ENCODE measurements at places on chromosomes 11 and 22.

- DNase-seq = no peak
These were observed 64.4 kb downstream of the SGSM3 start for GRCh38 chr22:40434745-40435144.

GRCh38 chr11:128666397-128666796 lies 27.5 kb upstream of the FLI1 start:
- DNase-seq = peak; percentile 55

GRCh38 chr11:12640926-12641849 lies 33.0 kb upstream of the TEAD1 start:
- DNase-seq = no peak

- DNase-seq = peak; percentile 57
These were observed 506 bp downstream of the MCM5 start for GRCh38 chr22:35400501-35400790.

DNA sequence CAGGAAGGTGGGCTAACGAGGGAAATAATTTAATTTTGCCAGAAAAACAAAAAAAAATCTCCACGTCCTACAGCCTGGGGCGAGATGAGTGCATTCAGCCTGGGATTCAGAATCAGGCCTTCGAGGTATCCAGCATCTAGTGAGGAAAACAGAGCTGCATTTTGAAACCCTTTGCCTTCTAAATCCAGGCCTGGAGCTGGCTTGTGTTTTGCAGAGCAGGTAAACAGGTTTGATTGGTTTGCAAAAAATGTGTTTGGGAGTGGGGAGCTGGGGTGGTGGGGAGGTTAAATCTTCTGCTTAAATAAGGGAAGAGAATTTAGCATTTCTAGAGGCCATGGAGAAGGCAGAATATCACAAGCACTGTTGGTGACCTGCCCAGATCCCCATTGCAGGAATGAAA lies 29.7 kb upstream of the RASD2 start:
- no peak for DNase-seq

DNA sequence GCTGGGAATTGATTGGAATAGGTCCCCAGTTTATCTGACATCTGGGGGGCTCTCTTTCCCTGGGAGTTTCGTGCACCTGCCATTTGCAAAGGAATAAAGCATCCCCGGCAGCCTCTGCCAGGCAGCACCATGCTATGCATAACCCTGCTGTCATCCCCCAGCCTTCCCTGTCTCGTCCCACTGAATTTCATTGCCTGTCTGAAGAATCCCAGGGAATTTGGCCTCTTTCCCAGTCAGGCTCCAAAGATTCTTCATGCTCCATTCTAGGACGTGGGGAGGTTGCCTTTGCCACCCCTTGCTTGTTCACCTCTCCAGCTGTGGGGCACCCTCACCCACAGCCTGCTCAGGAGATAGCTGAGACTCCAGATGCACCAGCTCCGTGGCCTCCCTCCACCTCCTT lies 195.1 kb upstream of the TBCEL start:
- DNase-seq = no peak

DNA sequence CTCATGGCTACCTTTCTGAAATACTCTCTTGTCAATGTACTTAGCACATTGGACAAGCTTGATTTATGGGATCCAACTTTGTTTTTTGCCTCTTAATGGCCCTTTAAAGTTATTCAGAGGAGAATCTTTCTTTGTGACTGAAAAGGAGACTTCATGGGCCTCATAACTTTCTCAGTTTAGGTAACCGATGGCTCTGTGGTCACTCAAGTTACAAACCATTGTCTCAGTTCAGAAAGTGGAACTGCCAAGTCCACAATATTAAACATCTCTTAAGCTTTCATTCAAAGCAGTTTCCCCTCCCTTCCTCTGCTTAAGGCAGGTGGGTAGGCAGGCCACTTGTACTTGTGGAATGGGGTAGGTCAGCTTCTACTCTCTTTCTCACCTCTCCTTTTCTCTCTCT lies 12.3 kb upstream of the ARL14EP start:
- DNase-seq = no peak

GRCh38 chr11:45777127-45777969 lies 27.6 kb upstream of the SLC35C1 start:
- peak; percentile 12 for DNase-seq

DNA sequence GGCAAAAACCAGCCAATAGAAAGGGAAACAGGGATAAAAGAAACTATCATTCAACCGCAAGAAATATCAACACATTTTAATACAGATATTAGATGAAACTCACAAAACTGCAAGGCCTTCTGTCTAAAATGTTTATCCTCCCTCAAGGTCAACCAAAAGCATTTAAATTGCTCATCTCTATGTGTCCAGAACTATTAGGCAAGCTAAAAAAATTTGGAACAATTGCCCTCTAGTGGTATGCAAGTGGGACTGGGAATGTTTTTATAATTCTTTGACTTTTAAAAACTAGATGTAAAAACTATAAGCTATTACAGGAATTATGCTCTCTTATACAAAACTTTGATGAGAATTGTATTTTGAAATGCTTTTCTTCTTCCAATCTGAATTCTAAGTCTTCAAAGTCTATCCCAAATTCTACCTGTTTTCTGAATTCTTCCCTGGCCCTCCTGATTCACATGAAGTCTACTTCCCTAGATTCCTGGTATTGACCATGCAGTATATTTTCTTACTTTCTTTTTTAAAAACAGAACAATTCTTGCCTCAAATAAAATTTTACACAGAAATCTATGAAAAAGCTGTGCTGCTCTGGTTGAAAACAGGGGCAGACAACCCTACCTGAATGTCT lies 4.9 kb downstream of the CWC15 start:
- DNase-seq = peak; percentile 46

GRCh38 chr22:37918580-37919270 lies 12.6 kb downstream of the MICALL1 start:
- no peak for DNase-seq

DNA sequence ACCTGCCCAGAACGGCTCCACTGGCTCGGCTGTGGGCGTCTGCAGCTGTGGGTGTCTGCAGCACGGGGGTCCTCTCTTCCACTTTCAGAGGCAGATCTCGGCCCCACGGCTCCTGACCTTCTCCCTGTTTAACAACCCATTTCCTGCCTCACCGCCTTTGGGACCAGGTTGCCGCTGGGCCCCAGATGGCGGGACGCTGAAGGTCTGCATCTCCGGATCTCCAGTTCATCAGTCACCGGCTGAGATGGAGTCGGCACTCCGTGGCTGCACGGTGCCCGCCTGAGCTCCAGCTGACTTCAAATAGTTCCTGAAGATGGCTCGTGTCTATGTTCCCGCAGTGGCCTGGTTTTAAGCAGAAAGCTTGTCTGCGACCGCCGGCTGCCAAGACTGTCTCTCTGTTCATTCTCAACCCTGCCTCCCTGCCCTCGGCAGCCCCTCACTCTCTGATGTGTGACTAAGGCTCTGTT lies 475.9 kb downstream of the BRD1 start:
- DNase-seq = no peak

- DNase-seq = peak; percentile 94
These were observed at the start of gene PPP1R14B for GRCh38 chr11:64246871-64247728. PPP1R14B (minus strand) TSS chr11:64246943; CDS start chr11:64246673, 270 bp downstream.

DNA sequence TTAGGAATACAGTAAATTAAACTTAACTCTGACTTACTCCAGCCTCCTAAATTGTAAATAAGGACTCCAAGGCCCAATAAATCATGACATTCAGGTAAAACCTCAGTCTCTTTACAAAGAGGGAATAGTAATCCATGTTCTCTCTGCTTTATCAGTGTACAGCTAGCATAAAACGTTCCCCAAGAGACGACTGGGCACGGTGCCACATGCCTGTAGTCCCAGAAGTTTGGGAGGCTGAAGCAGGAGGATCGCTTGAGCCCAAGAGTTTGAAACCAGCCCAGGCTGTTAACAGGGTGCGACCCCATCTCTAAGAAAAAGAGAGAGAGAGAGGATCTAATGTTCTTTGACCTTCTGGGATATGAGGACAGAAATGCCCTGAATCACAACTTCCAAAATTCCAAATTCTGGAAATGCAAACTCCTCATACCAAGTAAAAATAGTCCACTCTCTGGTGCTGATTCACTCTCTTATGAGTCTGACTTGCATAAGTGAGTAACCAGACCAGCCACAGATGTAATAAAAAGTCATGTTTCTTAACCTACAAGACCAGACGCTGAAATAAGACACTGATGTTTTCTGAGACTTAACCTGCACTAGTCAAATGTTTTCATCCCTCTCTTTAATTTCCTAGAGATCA lies 25.5 kb downstream of the NNMT start:
- no peak for DNase-seq

DNA sequence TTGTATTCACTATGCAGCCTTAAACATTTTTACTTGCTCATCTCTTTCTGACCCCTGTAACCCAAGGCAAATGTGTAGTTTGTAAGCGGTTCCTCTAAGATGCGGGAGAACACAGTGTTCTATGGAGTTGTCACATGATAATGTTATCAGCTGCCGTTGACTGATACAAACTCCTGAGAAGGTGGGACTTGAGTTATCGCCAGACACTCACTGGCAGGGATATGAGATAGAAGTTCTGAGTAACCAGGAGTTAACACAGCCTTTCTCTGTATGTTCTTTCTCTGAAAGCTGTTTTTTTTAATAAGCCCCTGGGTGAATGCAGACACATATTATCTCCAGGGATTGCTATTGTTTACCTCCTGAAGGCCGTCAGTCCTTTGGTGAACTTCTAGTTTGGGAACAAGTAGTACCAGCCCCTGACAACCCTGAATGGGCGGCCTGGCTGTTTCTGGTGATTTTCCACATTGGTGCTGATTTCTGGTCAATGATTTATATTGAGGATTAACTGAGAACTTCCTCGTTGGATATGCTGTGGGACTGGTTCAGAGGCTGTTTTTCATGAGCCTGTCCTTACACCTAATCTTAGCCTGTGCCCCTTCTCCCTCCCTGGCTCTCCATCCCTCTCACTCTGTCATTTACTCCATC lies 155.3 kb upstream of the RASSF10 start:
- peak; percentile 77 for DNase-seq

GRCh38 chr11:44437122-44437521 lies 127.2 kb upstream of the ALX4 start:
- DNase-seq = no peak

GRCh38 chr11:66371627-66372415 lies at the start of gene SLC29A2:
SLC29A2 (minus strand) TSS chr11:66371760; CDS start chr11:66371591, 169 bp downstream.
- DNase-seq = peak; percentile 87

DNA sequence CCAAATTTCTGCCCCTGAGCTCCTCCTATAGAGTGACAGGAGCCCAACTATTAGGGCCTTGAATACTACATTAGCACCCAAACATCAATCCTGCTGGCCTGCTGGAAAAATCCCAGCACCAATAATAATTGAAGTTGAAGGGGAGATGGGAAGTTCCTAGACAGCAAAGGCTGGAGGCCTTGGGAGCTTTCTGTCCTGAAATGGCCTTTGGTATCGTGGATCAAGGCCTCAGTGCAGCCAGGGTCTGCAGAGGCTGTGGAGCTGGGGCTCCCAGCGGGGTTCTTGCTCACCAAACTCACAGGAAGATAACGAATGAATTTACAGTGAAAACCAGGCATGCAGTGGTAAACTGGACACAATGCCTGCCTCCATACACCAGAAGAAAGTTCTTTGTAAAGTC lies 9.2 kb upstream of the MICALL1 start:
- no peak for DNase-seq

GRCh38 chr11:61870541-61871031 lies 20.8 kb downstream of the FADS3 start:
- peak; percentile 51 for DNase-seq

- DNase-seq = no peak
These were observed 44.2 kb upstream of the TH start for GRCh38 chr11:2215561-2216399.

DNA sequence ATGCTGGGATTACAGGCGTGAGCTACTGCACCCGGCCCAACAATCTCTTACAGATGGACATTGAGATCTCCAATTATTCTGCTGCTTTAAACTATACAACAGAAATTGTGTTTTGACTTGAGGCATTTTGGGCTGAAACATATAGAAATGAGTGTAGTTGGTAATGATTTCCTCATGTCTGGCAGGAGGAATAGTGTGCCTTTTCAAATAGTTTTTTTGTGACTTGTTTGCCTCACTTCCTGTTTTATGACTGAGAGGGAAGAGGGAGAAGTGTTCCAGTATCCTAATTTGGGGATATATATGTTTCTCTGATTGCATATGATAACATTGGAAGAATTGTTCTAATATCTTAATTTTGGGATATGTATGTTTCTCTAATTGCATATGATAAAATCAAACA lies 40.2 kb downstream of the EP300 start:
- no peak for DNase-seq

DNA sequence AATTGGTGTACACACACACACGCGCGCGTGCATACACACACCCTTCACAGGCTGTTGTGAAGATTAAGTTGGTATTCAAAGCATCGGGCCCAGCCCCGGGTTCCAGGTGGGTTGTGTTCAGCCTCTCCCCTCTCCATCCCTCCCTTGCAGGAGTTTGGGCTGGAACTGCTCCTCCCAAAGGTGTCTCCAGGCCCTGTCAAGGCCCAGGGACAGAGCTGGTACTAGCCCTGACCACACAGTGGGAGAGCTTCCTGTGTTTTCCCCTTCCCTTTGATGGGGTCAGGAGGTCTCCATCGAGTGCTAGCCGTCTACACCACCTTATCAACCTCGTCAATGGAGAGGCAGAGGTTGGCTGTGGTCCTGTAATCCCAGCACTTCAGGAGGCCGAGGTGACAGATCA lies 36.5 kb upstream of the CSNK1E start:
- DNase-seq = no peak

- DNase-seq = no peak
These were observed 21.8 kb downstream of the FAM118B start for GRCh38 chr11:126233391-126233790.

DNA sequence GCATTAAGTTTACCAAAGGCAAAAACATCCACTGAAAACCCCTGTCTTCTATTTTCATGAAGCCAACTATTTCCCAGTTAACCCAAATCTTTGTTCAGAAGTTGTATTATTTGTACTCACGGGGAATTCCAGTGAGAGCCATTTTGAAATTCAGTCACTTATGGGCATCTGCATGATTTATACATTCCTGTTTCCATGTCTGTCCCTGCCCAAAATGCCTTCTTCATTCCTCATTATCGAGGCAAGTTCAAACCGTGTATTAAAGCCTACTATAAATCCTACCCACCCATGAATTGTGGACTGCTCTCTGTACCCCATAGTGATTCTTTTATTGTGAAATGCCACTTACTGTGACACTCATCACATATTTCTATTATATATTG lies 772.7 kb downstream of the DLG2 start:
- DNase-seq = no peak

GRCh38 chr11:2088746-2089535 lies 50.2 kb downstream of the IGF2 start:
- DNase-seq = peak; percentile 27

DNA sequence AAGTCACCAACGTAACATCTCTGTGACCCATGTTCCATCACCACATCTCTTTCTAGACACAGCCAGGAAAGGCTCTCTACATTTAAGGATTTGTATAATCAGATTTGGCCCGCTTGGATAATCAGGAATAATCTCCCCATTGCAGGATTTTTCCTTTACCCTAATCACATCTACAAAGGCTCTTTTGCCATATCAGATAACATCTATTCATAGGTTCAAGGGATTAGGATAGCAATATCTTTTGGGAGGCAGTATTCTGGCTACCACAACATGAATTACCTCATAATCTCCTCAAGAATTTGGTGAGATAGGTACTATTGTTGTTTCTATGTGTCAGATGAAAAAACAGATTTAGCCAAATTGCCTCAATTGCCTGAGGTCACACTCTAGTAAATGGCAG lies 142.8 kb upstream of the UBASH3B start:
- no peak for DNase-seq
